Inflammatory macrophage treated with lipopolysaccharide for 4 hours (primary cell): ENCODE measurements at places on chromosomes 13 and 19.

GRCh38 chr13:80199585-80200292 is 141.2 kb downstream of the SPRY2 start:
- no peak for DNase-seq

DNA sequence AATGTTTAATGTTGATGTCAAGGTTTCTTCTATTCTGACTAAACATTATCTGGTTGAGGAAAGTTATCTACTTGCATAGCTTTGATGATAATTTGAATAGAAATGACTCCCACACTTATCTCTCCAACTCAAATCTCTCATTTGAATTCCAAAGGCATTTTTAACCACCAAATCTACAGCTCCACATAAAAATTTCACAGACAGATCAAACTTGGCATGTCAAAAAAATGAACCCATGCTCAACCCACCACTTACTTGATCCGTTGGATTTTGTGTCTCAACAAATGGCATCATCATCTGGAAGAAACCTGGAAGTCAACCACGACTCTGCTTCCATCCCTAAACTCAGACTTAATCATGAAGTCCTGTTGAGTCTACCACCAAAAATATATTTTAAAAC is 1050.4 kb downstream of the EFNB2 start:
- no peak for DNase-seq

GRCh38 chr13:46553886-46554858 is 1.2 kb downstream of the LRCH1 start:
- peak; percentile 88 for DNase-seq

GRCh38 chr13:46382224-46382623 is 4.8 kb downstream of the RUBCNL start:
- peak; percentile 54 for DNase-seq

GRCh38 chr19:41588497-41589209 is 12.7 kb downstream of the CEACAM21 start:
- DNase-seq = no peak

DNA sequence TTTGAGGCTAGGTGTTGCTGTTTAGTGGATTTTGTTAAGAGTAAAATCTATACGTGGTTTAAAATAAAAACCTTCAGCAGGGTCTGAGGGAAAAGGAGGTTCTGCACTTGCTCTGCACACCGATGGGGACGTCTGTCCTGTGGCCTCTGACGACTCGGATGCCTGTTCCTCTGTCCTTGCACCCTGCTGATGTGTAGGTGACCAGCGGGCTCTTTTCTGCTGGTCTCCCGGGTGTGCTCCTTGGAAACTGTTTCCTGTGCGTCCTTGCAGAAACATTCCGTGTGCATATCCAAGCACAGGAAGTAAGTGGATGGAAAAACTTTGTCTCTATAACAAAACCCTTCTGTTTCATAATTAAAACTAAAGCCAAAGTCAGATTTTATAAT is 3.8 kb downstream of the ATP4B start:
- no peak for DNase-seq
